Esophagus squamous epithelium (tissue), 5 donors: ENCODE measurements at places on chromosomes 4 and X.

GRCh38 chrX:97638621-97639020 is 754.9 kb downstream of the RPA4 start:
- DNase-seq, result no peak

GRCh38 chr4:10040049-10040892 is 19.0 kb upstream of the SLC2A9 start:
- DNase-seq, result no peak

- DNase-seq, result no peak
Measured at GRCh38 chr4:130077275-130077674, 981.3 kb downstream of the C4orf33 start.

- no peak for DNase-seq
Measured at GRCh38 chr4:6929339-6929811, 19.7 kb downstream of the TBC1D14 start.

DNA sequence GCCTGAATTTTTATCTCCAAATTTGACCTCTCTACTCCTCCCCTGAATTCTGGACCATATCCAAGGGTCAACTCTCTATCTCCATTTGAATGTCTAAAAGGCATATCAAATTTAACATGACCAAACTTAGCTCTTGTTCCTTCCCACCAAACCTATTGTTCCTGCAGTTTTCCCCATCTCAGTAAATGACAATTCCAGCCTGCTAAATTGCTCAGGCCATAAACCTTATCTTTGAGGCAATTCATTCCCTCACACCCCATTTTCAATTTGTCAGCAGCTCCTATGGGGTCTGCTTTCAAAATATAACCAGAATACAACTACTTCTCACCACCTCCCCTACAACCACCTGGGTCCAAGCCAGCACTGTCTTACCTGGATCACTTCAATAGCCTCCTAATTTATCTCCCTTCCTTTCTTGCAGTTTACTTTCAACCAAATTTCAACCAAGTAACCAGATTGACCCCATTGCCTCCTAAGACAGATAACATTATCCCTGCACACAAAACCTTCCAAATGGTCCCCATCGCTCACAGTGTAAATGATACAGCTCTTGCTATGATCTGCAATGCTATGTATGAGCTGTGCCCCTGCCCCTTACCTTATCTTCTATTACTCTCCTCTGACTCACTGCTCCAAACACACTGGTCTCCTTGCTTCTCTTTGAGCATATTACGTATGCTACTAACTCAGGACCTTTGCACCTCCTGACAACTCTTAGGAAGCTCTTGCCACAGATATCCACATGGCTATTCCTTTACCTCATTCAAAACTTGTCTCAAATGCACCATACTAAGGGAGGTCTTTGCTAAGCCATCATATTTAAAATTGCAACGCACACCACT is 66.0 kb downstream of the CAMK2D start:
- DNase-seq, result no peak

- DNase-seq, result no peak
Measured at GRCh38 chrX:108699368-108699767, 37.0 kb downstream of the IRS4 start.

DNA sequence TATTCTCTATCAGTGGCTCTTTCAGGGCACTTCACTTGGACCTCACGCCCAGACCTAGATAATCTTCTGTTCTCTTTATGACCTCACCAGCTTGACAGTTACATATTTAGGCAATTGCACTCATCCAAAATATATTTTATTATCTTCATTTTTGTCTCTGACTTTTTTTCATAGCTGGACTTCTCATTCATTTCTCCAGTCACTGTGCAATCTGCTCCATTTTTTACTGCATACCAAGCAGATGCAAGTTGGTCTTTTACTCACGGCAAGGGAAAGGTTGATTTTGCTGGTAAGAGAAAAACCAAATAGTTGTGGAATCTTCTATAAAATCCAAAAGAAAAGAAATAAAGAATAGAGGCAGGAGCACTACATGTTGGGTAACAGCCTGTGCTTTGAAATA is 31.7 kb downstream of the MAD2L1 start:
- DNase-seq, result no peak

DNA sequence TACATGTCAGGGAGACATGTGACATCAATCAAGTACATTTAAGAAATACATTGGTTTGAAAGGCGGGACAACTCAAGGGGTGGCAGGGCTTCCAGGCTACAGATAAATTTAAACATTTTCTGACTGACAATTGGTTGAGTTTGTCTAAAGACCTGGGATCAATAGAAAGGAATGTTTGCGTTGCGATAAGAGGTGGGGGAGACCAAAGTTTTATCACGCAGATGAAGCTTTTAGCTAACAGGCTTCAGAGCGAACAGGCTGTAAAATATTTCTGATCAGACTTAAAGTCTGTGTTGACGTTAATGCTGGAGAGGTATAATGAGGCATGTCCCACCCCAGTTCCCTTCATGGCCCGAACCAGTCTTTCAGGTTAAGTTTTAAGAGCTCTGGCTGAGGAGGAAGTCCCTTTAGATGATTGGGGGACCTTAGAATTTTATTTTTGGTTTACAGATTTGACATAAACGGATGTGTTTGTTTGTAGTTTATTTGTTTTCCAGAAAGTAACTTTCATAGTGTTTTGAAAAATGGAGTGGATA is 346.7 kb upstream of the RASGEF1B start:
- DNase-seq, result no peak

DNA sequence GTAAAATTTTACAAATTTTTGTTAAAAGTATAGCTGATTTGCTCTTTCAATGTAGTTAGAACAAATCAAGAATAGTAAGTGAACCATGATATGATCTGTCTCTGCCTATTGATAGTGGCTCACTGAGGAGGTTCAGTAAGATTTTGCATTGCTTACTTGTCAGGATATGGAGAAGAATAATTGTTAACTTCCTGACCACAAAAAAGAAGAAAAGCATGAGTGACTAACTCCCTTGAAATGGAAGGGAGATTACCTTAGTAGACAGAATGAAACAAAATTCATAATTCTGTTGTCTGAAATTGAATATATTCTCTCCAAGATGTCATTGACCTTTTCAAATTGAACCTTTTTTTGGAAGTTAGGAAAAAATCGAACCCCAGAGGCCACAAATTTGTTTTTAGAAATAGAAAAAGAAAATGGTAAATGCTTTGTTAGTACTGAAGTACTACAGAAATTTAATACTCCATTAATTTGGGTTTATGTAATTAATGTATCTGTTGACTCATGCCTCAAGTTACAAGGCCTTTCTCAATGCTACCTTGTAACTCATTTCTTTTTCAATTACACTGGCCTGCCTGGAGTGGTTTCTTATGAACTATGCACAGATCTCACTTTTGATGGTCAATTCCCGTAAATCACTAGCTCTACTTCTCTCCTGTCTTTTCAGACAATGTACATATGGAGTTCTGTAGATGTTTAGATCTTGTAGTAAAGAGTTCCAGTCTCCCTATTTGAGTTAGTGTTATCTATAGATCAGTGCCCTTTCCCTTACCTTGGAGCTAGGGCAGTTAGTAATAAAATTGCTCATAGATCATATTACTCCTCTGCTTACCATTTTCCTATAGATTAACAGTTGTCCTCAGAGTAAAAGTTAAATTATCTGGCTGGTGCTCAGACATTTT is 139.3 kb downstream of the TLL1 start:
- no peak for DNase-seq
